EL (cell line): ENCODE measurements at places on chromosomes 5 and 9.

DNA sequence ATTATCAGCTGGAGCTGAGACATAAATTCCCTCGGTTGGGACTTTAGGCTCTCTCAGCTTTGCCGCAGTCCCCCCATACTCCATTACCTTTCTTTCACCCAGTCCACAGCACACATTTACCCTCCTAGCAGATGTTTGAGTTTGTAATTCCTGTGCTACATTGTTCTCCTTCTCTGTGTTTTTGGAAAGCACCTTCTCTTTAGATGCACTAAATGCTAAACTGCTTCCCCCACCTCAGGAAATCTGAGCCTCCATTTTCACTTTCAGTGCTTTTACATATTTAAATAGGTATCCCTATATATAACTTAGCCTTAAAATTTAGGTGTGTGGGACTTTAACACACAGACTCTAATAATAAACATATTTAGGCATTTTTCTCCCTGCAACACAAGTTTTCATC, 356.9 kb downstream of the NFIB start:
- DNase-seq: no peak

- DNase-seq: no peak
Measured at GRCh38 chr9:32941701-32942100, 59.7 kb downstream of the APTX start.

DNA sequence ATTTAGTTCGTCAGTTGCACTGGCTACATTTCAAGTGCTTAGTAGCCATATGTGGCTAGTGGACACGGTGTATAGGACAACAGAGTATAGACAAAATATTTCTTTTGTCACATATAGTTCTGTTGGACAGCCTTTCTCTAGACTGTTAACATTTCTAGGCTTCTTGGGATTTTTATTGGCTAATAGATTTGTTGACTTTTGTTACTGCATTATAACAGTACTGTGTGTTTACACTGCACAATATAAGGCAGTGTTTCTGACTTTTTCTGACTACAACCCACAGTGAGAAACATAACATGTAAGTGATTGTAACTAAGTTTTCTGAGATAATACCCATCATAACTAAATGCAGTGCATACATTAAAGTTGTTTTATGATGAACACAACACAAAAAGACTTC, 11.3 kb downstream of the FBXO38 start:
- no peak for DNase-seq

- no peak for DNase-seq
Measured at GRCh38 chr9:134514503-134514902, 127.1 kb upstream of the COL5A1 start.

DNA sequence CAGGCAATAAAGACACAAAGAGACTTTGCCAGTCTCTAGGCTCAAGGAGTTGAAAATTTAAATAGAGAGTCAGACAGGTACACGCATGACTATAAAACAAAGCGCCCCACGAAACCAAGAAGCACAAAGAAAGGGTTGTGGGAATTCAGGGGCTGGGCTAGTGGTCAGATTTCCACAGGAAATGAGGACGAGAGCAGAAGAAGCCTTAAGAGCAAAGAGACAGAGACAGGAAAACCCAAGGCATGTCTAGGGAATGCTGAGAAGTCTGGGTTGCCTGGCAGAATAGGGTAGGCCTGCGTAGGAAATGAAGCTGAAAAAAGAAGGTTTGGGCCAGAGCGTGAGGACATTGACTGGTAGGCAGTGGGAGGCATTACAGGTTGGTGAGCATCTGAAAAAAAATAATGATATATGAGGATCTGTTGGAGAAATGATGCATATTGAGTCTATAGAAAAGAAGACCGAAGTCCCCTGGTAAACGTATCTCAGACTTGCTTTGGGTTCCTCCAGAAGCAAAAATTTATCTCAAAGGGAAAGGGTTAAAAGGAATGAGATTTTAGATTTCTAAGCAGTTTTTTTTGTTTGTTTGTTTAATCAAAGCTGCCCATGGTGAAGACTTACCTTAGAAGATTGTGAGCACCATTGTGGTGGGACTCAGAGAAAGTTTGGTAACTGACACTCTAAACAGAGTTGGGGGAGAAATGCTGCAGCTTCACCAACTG, 51.8 kb downstream of the SLC1A3 start:
- DNase-seq: no peak

GRCh38 chr5:68423154-68423811, 207.7 kb downstream of the PIK3R1 start:
- no peak for DNase-seq

DNA sequence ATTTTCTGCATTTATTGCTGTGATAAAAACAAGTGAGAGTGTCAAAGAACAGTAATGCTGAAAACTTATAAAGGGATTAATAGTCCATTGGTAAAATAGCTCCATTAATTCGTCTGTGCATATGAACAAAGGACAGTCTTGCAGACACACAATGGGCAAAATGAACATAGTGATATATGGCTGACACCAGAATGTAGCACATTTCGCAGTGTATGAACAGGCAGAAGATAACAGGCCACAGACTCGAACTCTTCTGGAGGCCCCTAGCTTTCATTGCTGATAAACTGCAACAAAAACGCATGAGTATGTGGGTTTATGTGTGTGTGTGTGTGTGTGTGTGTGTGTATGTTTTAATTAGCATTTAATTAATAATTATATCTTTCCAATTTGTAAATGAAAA, 354.8 kb downstream of the TAF11L14 start:
- DNase-seq: no peak

- peak; percentile 28 for DNase-seq
Measured at GRCh38 chr9:20623021-20623747, 885 bp upstream of the MLLT3 start.

DNA sequence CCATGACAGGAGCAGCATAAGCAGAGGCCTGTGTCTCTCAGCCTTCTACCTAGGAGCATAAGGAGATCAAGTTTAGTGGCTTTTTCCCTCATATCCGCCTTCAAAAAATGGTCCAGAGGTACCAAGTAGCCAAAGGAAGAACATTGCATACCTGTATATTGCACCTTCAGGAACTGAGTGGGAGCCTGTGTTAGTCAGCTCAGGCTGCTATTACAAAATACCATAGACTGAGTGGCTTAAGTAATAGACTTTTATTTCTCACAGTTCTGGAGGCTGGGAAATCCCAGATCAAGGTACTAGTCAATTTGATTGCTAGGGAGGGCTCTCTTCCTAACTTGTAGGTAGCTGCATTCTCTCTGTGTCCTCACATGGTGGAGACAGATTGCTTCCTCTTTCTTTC, 597.4 kb upstream of the PTGER4 start:
- no peak for DNase-seq

GRCh38 chr5:151383011-151383410, 35.7 kb upstream of the SLC36A2 start:
- DNase-seq: no peak

DNA sequence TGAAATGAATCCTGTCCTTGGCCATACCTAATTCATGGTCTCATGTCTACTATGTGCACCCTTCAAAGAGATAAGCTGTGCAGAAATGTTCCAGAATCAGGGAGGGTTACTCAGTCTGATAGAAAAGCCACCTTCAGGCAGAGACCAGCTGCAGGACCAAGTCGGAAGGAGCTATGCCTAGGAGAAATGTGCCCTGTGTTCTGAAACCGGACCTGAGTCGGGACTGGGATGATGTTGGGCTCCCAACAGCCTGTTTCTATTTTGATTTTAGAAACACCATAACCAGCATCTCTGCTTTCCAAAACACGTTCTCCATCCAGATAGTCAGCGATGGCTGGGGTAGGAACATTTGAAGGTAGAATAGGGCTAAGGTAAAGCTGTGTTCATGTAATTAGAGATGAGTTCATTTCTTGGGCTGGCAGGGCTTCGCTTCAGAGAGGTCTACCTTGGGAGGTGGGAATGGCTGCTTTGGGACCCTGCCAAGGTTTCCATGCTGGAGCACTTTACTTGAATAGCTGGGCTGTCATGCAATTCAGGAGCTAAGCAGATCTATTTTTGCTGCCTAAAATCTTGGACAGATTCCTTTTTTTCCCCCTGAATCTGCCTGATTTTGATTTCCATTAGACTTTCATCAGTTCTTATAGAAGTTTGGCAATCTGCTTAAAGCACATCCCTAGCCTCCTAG, 2.8 kb downstream of the ADCY2 start:
- DNase-seq: no peak

GRCh38 chr5:15807871-15808270, 307.9 kb downstream of the FBXL7 start:
- DNase-seq: peak; percentile 50

DNA sequence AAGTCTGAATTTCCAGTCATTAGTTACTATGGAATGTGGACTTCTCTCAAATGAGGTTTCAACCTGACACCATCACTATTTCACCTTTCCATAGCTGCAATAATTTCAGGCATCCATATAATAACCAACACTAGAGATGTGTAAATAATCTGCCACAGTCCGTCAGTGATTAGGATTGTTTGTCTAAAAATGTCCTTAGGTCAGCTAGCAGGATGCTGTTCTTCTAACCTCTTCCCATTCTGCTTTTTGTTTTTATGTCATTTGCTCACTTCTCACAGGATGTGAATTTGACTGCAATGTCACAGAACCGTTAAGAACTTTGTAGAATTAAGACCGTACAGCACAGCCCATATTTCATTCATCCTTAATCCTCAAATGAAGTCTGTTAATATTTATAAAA, 166.4 kb upstream of the RASA1 start:
- no peak for DNase-seq

DNA sequence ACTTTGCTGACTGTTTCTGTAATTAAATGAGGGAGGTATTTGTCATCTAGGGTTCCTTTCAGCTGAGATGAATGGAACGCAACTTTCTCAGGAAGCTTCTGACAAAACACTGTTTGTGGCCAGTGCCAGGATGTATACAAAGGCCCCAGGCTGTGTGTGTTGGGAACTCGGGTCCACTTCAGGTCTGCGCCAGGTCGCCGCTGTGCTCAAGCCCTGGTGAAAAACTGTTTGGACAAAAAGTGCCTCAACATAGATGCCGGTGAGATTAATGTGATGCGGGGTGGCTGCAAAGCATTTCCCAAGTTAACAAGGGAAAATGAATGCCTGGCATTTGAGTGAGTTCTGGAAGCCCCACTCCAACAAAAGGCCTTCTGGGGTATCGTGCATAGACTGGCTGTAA, 156.4 kb downstream of the GABBR2 start:
- DNase-seq: no peak

- no peak for DNase-seq
Measured at GRCh38 chr5:83551821-83552220, 80.3 kb downstream of the VCAN start.

DNA sequence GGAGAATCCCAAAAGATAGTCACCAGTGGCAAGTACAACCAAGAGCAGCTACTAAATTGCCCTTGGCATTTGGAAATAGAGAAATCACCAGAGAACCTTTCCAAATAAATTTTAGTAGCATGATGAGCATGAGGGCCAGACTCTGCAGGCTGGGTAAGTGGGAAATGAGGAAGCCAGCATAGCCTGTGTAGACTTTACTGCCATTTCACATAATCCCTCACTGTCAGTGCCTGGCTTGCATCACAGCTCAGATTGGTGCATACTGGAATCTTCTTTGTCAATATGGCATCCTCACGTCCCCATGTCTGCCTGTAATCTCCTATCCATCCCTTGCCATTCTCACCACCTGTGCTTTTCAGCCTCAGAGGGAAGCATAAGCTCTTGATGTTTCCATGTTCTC, 14.5 kb downstream of the GRAMD2B start:
- no peak for DNase-seq

GRCh38 chr5:146560205-146560812, 44.3 kb upstream of the GPR151 start:
- peak; percentile 89 for DNase-seq

DNA sequence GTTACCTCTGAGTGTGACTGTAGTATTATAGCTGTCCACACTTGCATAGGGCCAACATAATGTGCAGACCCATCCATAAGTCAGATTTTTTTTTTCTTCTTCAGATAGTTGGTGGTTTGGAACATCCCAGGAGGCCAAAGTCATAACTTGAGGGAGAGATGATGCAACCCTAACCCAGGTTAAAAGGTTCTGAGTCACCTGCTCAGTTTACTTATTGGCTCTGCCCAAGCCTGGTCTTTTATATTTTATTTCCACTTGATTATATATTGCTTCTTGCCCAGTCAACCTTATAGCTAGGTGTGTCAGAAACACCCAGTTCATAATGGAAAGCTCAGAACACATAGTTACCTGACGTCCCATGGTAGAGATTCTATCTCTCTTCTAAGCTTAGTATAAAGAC, 113.1 kb upstream of the PCSK1 start:
- no peak for DNase-seq

DNA sequence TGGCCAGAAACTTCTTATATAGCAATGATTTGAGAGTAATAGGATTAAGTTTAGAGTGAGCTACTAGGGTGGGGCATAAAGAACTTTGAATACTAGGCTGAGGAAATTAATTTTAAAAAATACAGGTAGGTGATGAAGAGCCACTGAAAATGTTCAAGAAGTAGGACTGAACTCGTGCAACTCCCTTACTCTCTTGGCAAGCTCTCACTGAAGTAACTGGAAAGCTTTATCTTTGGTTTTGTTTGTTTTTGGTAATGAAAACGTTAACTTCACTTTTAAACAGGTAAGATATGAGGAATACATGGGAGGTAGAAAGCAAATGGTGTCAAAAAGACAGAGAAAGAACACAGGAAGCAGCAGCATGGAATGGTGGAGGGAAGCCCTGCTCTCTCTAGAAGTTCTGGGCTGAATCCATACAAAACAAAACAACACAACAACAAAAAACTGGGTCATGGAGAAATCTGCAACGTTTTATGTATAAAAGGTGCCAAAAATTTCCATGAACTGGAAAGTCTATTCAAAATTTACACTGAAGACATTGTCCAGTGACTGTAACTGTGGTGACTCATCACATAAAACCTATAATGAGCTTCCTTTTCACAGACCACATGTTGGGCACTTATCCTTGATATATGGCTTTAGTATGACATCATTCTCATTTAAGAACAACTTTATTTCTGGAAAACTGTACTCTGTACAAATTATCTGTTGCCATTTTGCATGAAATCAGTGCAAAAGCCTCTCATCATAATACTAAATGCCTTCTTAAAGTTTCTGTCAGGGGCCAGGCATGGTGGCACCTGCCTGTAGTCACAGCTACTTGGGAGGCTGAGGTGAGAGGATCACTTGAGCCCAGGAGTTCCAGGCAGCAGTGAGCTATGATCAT, 91.2 kb upstream of the CHD1 start:
- peak; percentile 90 for DNase-seq
